Common myeloid progenitor, CD34-positive (primary cell): ENCODE measurements at places on chromosomes 12 and 14.

DNA sequence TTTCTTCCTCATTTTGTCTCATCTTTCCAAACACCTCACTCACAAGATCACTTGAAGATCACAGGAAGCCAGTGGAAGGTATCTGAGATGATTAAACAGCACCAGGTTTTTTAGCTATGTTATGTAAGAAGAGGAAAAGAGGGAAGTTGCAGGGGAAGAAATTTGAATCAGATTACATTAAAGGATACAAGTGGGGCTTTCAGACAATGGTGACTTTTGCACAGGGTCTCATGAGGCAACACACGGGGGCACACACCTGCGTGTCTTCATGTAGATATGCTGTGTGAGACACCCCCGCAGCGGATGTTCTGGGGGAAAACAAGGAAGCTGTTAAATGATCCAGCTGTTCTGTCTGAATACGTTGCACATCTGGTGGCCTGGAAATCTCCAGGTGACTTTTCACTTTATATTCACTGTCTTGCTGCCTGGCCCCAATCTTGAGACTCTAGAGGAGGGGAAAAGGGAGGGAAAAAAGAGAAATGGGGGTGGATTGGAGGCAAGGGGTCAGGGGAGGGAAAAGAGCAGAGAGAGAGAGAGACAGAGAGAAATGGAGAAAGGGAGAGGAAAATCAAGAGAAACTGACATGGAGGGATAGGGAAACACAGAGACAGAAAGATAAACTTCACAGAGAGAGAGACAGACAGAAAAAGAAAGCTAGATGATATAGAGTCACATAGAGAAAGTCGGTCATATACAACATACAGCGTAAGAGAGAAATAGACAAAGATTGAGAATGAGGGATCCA, 36.3 kb upstream of the PPP1CC start:
- DNase-seq = peak; percentile 8

DNA sequence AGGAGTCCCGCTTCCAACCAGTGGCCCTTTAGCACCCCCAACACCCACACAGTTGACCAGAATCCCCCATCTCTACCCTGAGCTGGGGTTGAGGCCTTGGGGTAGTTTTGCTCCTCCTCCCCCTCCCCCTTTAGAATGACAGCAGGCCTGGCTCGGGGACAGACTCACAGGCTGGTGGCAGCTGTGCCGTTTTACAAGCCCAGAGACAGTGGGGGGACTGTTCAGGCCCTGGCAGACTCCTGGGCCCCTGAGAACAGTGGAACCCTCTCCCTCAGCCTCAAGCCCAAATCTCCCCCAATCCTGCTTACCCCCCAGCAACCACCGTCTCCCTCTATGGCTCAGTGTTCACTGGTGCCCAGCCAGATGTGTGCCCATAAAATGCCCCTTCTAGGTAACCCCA, 10.1 kb downstream of the TMEM119 start:
- no peak for DNase-seq

- no peak for DNase-seq
Measured at GRCh38 chr12:57404966-57405640, 25.7 kb downstream of the R3HDM2 start.

DNA sequence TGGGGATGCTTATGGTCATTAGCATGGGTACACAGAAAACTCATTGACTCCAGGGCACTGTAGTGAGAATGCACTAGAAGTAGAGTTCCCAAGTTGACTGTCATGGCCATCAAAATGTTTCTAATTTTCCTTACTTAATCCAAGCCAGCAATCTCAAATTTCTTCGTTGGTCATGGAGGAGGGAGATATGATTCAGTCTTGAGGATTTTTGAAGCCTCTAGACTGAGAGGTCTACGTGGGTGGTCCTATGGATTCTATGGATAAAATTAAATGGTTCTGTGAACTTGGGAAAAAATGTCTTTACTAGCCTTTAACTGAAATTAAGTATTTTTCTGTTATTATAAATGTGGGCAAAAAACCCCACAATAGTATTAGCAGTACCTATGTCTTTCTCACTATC, 508.5 kb downstream of the FUT8 start:
- DNase-seq = no peak

- no peak for DNase-seq
Measured at GRCh38 chr12:53568809-53569557, 57.2 kb downstream of the ATF7 start.

GRCh38 chr12:32490801-32491200, 91.4 kb downstream of the FGD4 start:
- no peak for DNase-seq

- DNase-seq = peak; percentile 95
Measured at GRCh38 chr12:120231316-120232011, 30.6 kb upstream of the RPLP0 start.

DNA sequence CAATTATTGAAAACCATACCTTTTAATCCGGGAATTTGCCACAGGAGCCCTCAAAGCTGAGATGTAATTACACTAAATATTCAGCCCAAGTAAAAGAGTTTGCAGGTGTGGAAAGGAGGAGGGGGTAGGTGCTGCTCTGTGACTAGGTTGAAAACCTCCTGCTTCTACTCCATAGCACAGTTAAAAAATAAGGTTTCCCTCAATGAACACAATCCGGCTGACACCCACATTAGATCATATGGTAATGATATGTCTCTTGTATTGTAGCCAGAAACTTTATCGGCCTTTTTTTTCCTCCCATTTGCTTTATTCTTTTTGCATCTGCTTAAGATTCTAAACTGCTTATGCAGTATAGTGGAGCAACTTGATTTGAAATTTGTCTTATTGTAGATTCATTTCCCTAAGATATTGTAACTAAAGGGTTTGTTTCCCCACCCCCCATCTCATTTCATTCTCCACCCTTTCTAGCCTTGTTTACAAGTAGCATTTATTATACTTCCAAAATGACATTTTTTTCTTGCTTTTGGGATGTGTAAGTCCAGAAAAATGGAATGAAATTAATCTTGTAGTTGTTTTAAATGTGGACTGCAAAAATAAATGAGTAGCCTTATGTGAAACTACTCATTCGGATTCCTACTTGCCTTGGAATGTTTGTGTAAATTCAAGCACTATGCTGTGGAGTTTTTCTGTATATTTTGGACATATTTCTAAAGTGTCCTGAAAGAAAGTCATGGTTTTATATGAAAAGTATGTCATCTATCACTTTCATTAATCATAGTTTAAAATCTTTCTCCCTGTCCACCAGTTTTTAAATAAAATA, at the start of gene DCN:
Gene DCN, minus strand, starts transcription at position 182 of the 820 bp plus-strand sequence. CDS start 4,265 bp downstream, outside the sequence.
- no peak for DNase-seq
